NCI-H1092 treated with DMSO at 0.1 percent for 48 hours (cell line): ENCODE measurements at places on chromosomes 11 and 22.

- no peak for DNase-seq
These were observed 8.4 kb downstream of the INCENP start for GRCh38 chr11:62132191-62132590.

- no peak for DNase-seq
These were observed 1.2 kb downstream of the PHLDB1 start for GRCh38 chr11:118608360-118609227.

GRCh38 chr11:70244698-70245097 is 25.8 kb upstream of the PPFIA1 start:
- DNase-seq = no peak

GRCh38 chr22:30790366-30790765 is 95.7 kb downstream of the OSBP2 start:
- no peak for DNase-seq

- DNase-seq = no peak
These were observed 4.3 kb downstream of the PIK3IP1 start for GRCh38 chr22:31287818-31288495.
